ENCODE measurements at places on chromosomes 4 and X. TPM values are rescaled to one million over a fixed set of nuclear protein-coding genes. Genes with fewer than 3 reads are reported as not detected.

Gene SMR3B
- total RNA-seq, result not detected

Gene CT45A10
- not detected for total RNA-seq

Gene CT83
- 1.1 TPM for total RNA-seq

Gene C4orf50
- total RNA-seq, result not detected

Gene SHROOM2
- 4.6 TPM for total RNA-seq

Gene ZDHHC15
- total RNA-seq, result not detected

Gene SRPK3
- total RNA-seq, result 0.43 TPM

Gene CXCL1
- 2.6 TPM for total RNA-seq

Gene SHROOM4
- 0.43 TPM for total RNA-seq

Gene CLDN2
- 0.96 TPM for total RNA-seq

Gene IL15
- 5.5 TPM for total RNA-seq

Gene UGT2A3
- total RNA-seq, result 6.0 TPM

Gene JADE3
- total RNA-seq, result 6.7 TPM

Gene CYTL1
- total RNA-seq, result not detected

Gene SPIN4
- total RNA-seq, result 1.4 TPM

Gene SGMS2
- total RNA-seq, result 331 TPM

Gene SORCS2
- total RNA-seq, result 0.48 TPM

Gene PLXNB3
- total RNA-seq, result 6.3 TPM

Gene MAMLD1
- 0.48 TPM for total RNA-seq

Gene CENPVL2
- total RNA-seq, result not detected

Gene MAGEB1
- not detected for total RNA-seq

Gene OSTC
- 174 TPM for total RNA-seq

Gene MAGEB5
- total RNA-seq, result not detected

Gene PF4V1
- total RNA-seq, result not detected

Gene UGT2A1
- total RNA-seq, result not detected

Gene BMPR1B
- 15.3 TPM for total RNA-seq

Gene CPZ
- not detected for total RNA-seq

Gene FGFBP2
- not detected for total RNA-seq

Gene ABHD18
- total RNA-seq, result 7.7 TPM

Gene SSX4
- total RNA-seq, result not detected

Gene XAGE2
- total RNA-seq, result not detected

Gene MAP7D3
- 6.5 TPM for total RNA-seq

Gene TAB3
- total RNA-seq, result 15.1 TPM
